ENCODE measurements at places on chromosomes 1 and 21.

DNA sequence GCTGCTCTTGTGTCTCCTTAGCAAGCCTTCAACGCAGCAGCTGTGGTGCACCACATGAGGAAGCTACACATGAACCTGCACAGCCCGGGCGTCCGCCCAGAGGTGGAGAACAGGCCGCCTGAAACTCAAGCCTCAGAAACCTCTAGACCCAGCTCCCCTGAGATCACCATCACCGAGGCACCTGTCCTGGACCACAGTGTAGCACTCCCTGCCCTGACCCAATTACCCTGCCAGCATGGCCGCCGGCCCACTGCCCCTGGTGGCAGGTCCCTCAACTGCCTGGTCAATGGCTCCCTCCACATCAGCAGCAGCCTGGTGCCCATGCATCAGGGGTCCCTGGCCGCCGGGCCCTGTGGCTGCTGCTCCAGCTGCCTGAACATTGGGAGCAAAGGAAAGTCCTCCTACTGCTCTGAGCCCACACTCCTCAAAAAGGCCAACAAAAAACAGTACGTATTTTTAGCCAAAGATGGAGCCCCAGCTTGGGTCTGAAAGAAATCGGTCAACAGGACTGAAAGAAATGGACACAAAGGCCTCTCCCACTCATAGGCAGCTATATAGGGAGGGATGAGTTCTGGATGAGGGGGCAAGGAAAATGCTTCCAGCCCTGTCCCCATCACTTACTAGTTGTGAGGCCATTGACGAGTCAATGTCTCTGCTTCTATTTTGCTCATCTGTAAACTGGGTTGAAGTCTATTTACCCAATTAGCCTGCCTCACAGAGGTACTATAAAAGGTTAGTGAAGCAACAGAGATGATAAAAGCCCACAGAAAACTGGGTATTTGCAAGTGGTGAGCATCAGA is 28.5 kb downstream of the CAMK1G start:
- DNase-seq, result no peak

DNA sequence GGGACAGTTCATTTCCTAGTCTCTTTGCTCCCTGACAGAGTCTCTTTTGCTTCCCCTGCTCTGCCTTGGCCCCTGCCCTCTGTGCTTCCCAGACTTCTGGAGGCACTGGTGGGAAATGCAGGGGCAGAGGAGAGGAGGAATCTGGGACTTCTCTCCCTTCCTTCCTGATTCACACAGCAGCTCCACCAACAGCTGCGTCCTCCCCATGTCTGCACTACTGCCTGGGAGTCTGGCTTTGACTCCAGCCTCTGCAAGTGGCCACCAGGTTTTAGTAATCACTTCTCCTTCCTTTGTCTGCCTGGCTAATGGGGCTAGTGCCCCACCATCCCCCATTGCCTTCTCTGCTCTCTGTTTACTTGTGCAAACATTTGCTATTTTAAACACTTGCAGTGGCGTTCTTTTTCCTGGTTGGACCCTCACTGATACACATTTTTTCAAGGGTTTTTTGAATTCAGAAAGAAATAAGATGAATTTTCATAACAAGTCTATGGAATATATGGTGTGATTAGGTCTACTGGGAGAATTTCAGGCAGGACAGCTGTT is 21.9 kb downstream of the FASLG start:
- no peak for DNase-seq

DNA sequence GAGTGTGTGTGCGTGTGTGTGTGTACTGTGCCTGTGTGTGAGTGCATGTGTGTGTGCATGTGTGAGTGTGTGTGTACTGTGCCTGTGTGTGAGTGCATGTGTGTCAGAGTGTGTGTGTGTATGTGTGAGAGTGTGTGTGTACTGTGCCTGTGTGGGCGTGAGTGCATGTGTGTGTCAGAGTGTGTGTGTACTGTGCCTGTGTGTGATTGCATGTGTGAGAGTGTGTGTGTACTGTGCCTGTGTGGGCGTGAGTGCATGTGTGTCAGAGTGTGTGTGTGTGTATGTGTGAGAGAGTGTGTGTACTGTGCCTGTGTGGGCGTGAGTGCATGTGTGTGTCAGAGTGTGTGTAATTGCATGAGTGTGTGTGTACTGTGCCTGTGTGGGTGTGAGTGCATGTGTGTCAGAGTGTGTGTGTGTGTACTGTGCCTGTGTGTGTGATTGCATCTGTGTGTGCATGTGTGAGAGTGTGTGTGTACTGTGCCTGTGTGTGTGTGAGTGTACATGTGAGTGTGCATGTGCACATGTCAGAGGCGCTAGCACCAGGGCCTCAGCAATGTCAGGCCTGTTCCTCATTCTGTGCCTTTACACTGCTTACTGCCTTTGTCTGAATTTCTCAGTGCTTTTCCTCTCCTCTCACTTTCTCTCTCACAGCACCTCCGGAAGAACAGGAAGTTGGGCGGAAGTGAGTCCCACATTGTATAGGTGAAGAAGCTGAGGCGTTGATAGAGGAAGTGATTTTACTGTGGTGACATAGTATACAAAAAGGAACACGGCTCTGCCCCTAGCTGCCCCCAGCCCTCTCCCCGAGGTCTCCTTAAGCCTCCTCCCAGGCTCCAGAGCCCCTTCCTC is 4.9 kb downstream of the SLC5A9 start:
- DNase-seq, result no peak

DNA sequence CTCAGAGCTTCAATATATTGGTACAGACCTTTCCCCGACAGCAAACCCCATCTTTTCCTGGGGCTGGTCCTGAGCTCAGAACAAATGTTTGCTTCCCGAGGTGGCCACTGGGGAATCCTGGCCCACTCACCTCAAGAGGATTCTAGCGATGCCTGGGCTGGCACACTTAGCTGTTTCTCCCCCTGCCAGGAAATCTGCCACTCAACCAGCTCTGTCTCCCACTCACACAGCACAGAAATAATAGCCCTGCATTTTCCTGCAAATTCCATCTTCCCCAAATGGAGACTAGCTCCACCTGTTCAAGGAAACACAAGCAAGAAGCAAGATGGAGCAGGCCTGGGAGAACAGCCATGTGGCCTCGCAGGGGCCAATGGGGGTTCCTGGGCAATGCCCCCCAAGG is 21.1 kb downstream of the KCNN3 start:
- no peak for DNase-seq

DNA sequence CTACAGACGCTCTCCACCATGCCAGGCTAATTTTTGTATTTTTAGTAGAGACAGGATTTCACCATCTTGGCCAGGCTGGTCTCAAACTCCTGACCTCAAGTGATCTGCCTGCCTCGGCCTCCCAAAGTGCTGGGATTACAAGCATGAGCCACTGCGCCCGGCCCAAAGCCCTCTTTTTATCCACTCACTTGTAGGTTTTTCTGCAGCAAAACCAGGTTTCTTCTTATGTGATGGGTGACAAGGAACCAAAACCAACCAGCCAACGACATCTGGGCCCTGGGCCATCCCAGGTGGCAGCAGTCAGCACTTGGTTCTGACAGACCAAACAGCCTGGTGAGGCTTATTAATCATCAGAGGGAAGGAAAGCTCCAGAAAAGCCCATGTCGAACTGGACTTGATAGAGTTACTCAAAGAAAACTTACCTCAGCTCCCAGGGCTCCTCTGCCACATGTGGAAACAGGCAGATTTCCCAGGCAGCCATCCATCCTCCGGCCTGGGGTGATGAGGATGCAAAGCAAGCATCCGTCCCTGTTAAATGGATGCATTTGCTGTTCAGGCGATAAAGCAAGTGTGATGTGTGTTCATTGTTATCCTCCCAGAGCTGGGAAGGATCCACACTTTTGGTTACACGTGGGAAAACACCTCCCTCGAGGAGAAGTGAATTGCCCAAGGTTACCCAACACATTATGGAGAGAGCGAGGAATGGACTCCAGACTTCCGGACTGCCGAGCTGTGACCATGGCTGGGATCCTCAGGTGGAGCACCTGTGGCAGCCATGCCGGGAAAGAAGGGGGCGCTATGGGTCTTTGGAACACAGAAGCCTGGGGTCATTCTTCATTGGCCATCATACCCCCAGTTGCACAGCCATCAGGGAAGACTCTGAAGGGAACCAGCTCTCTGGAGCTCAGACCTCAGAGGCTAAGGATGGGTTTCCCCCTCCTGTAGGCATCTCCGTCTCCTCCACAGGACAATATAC is 118.8 kb downstream of the HUNK start:
- DNase-seq, result no peak

- DNase-seq, result no peak
Measured at GRCh38 chr1:47935163-47935562, 62.0 kb downstream of the TRABD2B start.

DNA sequence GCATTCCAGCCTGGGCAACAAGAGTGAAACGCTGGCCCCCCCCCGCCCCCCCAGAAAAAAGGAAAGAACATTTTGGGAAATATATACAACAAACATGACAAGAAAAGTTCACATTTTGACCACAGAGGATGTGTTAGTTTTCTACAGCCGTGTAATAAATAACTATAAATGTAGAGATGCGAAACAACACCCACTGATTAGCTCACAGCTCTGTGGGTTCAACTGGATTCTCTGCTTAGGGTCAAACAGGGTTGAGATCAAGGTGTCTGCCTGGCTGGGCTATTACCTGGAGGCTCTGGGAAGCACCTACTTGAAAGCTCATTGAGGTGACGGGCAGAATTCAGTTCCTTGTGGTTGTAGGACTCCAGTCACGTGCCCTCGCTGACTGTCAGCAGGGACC is 11.1 kb upstream of the VPS26C start:
- no peak for DNase-seq

Measured in fibroblast of skin of right quadriceps (primary cell).